Fibroblast of skin of back (primary cell): ENCODE measurements at places on chromosomes 2 and 18.

DNA sequence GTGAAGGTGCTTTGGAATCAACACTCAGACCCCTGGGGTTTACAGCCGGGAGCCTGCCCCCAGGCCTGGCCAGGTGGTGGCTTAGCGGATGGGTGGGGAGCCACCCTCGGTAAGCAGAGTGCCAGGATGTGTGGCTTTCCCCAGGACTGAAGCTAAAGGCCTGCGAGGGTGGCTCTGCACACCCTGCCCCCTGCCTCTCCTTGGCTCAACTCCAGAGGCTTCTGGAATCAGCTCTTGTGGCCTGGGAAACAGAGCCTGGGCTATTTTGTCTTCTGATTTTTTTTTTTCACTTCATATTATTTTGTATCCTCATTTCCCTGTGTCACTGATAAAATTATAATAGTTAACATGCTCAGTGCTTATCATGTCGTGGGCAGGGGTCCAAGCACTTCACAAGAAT is 79.8 kb downstream of the RHOB start:
- peak; percentile 51 for DNase-seq

- DNase-seq: peak; percentile 96
These were observed 252.6 kb upstream of the RASGRP3 start for GRCh38 chr2:33223856-33224255.

- no peak for DNase-seq
These were observed 317.8 kb upstream of the ZNF521 start for GRCh38 chr18:25669741-25670140.

- no peak for DNase-seq
These were observed 28.0 kb downstream of the TANC1 start for GRCh38 chr2:158996378-158996993.

DNA sequence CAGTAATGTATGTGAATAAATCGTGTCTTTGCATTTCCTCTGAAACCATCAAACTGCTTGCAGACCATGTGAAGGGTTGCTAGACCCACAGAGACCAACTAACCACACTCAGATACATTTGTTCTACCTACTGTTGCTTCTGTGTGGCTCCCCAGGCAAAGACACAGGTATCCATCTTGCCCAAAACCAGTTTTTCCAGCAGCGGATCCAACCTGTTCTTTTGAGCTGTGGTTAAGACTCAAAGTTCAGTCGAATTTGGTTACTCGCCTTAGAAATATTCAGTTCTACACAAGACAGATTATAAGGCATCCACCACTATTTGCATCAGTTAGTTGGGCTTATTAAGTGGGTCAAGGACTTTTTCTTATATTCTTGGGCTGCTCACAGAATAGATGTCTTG is 276.2 kb upstream of the EPHA4 start:
- DNase-seq: no peak
